Lung (tissue), 17 donors: ENCODE measurements at places on chromosomes 6 and 20.

GRCh38 chr6:3386374-3386857, 70.4 kb downstream of the SLC22A23 start:
- H3K27ac ChIP-seq, result no peak overlapping the region
- peaks cover 8% of the 10 kb centered on the region for H3K36me3 ChIP-seq
- H3K27me3 ChIP-seq, result no peaks in the 10 kb centered on the region
- H3K4me1 ChIP-seq, result peaks cover 14% of the 10 kb centered on the region
- no peak for DNase-seq

- H3K27me3 ChIP-seq, result no peaks in the 10 kb centered on the region
- no peaks in the 10 kb centered on the region for H3K4me1 ChIP-seq
- no peak overlapping the region for H3K4me3 ChIP-seq
- H3K27ac ChIP-seq, result no peak overlapping the region
Measured at GRCh38 chr6:146210406-146211083, 181.7 kb downstream of the GRM1 start.

- H3K27ac ChIP-seq, result no peak overlapping the region
- no peaks in the 10 kb centered on the region for H3K36me3 ChIP-seq
- no peaks in the 10 kb centered on the region for H3K4me1 ChIP-seq
- no peaks in the 10 kb centered on the region for H3K27me3 ChIP-seq
Measured at GRCh38 chr6:64777941-64778785, 928.9 kb downstream of the EYS start.

DNA sequence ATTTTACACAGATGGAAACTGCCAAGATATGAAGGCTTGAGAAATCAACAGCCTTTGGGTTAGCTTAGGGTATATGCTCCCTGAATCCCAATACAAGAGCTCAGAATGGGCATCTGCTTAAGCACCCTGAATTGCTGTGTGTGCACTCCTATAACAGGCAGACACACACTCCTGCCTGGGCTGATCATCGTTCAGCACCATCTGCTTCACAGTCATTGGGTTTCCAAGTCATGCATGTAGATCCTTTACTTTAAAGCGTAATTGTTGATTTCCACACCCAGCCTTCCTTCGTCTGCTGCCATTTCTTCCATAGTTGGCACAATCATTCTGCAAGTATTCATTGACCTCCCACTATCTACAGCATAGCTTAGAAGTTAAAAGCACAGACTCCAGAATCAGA, 263.5 kb downstream of the CBLN4 start:
- no peak for DNase-seq
- no peaks in the 10 kb centered on the region for H3K4me1 ChIP-seq
- H3K27ac ChIP-seq, result no peak overlapping the region
- H3K27me3 ChIP-seq, result no peaks in the 10 kb centered on the region
- H3K4me3 ChIP-seq, result no peak overlapping the region

DNA sequence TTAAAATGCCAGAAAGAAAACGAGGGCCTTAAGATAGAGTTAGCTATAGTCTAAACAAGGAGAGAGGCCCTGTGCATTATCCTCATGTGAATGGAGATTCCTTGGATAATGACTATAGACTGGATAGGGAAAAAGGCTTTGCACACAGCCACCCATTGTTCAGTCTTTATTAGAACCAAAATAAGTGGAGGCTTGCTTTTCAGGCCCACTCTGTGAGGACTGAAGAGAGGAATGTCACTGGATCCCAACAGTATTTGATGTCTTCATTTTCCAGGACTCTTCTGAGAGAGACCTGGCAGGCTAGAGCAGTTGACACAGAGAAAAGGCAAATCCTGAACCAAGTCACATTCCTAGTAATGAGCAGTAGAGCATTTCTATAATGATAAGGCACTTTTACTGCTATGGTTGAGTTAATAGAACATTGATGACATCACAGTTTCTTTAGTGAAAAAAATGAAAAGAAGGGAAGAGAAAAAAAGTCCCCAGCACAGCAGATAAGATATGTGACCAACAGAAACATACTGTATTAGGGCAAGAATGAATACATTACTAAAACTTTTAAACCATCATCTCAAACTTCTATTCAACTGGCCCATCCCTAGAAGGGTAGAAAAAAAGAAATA, 315.1 kb downstream of the EPHA7 start:
- no peak overlapping the region for H3K4me3 ChIP-seq
- no peaks in the 10 kb centered on the region for H3K36me3 ChIP-seq
- no peaks in the 10 kb centered on the region for H3K4me1 ChIP-seq

DNA sequence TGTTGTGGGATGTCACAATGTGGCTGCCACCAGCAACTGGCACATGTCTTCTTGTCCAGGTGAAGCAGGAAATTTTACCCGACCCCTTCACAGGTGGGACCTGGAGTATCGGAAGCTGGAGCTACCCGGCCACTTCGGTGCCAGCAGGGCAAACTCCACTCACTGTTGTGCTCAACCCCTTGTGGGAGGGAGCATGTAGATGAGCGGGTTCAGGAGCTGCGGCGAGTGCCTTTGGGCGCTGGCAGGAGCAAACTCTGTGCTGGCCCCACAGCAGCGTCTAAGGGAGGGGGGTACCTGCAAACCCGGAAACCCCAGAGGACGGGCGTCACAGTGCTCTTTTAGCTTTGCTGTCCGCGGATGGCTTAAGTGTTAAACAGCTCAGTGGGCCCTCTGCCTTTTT, 20.7 kb upstream of the SULF2 start:
- DNase-seq, result no peak
- H3K4me1 ChIP-seq, result no peaks in the 10 kb centered on the region
- H3K4me3 ChIP-seq, result no peak overlapping the region
- peaks cover 6% of the 10 kb centered on the region for H3K27me3 ChIP-seq
- no peak overlapping the region for H3K27ac ChIP-seq
- H3K36me3 ChIP-seq, result no peaks in the 10 kb centered on the region

GRCh38 chr6:33064723-33065122, 8.7 kb downstream of the HLA-DPA1 start:
- H3K27me3 ChIP-seq, result peaks cover 4% of the 10 kb centered on the region
- H3K27ac ChIP-seq, result no peak overlapping the region
- no peak for DNase-seq
- H3K36me3 ChIP-seq, result no peaks in the 10 kb centered on the region

DNA sequence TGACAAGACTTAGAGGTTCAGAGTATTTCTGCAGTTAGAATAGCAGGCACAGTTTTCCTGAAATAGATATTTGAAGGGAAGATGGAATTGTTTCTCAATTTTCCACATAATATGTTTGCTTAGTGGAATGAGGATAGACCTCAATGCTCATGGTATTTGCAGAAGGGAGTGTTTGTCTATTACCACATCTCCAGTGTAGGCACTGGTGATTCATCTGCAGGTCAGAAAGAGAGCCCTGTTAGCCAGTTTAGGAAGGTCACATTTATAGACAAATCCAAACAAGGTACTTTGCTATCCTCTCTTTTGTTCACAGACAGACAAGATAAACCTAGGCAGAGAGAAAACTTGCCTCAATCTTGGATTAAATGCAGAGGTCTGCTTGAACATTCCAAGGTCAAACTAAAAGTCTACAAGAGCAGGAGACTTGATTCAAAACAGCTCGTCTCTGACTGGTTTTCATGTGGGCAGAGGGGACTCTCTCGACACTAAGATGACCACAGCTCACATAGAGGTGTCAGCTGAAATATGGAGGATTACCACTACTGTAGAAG, 22.8 kb downstream of the ISM1 start:
- DNase-seq, result no peak
- H3K27ac ChIP-seq, result no peak overlapping the region
- H3K36me3 ChIP-seq, result no peaks in the 10 kb centered on the region
- H3K4me3 ChIP-seq, result no peak overlapping the region
- H3K4me1 ChIP-seq, result no peaks in the 10 kb centered on the region
- no peaks in the 10 kb centered on the region for H3K27me3 ChIP-seq

- no peak overlapping the region for H3K4me3 ChIP-seq
- peaks cover 5% of the 10 kb centered on the region for H3K36me3 ChIP-seq
- no peaks in the 10 kb centered on the region for H3K27me3 ChIP-seq
- peaks cover 14% of the 10 kb centered on the region for H3K4me1 ChIP-seq
- no peak for DNase-seq
Measured at GRCh38 chr6:87702589-87702945, 534 bp upstream of the AKIRIN2 start.

GRCh38 chr6:105430685-105431084, 27.8 kb upstream of the PREP start:
- H3K4me1 ChIP-seq, result no peaks in the 10 kb centered on the region
- no peak overlapping the region for H3K4me3 ChIP-seq
- DNase-seq, result no peak
- H3K36me3 ChIP-seq, result no peaks in the 10 kb centered on the region
- no peaks in the 10 kb centered on the region for H3K27me3 ChIP-seq

DNA sequence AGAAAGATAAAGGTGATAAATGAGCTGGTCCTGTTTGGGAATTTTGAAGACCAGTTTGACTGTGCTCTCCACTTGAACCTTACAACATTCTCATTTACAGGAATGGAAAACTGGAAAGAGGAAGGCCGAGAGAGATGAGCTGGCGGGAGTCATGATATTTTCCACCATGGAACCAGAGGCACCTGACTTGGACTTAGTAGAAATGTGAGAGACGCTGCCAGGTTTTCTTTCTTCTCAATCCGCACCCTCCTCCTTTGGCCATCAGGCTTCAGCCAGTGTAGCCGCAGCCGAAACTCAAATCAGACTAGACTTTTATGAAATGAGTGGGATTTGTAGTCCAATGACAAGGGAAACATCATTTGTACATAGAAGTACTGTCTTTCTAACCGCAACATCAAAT, 54.7 kb upstream of the SYNJ2 start:
- no peak overlapping the region for H3K4me3 ChIP-seq
- H3K27me3 ChIP-seq, result no peaks in the 10 kb centered on the region
- DNase-seq, result no peak
- H3K4me1 ChIP-seq, result no peaks in the 10 kb centered on the region

DNA sequence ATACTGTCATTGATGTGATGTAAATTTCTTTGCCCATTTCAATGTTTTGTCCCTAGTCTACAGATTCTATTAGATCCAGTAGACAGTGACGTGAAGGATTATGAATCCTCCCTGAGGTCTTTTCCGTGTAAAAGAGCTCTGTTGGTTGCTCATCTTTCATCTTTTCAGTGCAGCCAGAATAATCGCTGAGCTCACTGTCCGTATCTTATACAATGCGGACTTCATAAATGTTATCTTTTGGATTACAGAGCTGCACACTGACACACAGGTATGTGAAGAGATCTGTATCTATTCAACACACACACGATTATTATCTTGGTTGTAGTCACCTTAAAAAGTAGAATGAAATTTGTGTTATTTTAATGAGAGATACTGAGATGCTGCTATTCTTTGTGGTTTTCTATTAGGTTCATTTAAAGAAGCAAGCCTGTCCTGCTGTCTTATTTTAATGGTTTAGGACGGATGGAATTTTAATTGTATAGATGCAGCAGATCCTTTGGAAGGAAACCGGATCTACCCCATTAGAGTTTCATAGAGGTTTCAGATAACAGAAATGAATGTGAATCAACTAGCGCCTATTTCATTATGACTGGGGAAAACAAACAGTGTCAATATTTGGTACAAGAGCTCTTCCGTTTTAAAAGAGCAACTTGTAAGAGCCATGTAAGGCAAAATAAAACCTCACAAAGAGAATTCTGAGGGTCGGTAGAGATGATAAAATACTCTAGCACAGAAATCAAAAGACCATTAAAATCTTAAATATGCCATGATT, 79.4 kb downstream of the BMP6 start:
- no peak overlapping the region for H3K4me3 ChIP-seq
- no peaks in the 10 kb centered on the region for H3K36me3 ChIP-seq
- DNase-seq, result no peak
- H3K27me3 ChIP-seq, result no peaks in the 10 kb centered on the region
- no peak overlapping the region for H3K27ac ChIP-seq
- peaks cover 7% of the 10 kb centered on the region for H3K4me1 ChIP-seq

DNA sequence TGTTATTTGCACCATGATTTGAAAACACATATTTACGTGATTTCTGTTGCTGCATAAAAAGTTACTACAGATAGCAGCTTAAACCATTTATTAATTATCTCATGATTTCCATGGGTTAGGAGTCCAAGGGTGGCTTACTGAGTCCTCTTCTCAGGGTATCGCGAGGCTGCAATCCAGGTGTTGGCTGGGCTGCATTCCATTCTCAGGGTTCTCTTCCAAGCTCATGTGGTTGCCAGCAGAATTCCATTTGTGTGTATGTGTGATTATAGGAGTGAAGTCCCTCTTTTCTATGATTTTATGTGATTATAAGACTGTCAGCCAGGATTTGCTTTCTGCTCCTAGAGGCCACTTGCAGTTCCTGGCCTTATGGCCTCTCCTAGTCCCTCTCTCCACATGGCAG, 135.1 kb downstream of the FAM83B start:
- H3K4me1 ChIP-seq, result no peaks in the 10 kb centered on the region
- H3K27ac ChIP-seq, result no peak overlapping the region
- DNase-seq, result no peak
- no peak overlapping the region for H3K4me3 ChIP-seq
- H3K27me3 ChIP-seq, result no peaks in the 10 kb centered on the region

DNA sequence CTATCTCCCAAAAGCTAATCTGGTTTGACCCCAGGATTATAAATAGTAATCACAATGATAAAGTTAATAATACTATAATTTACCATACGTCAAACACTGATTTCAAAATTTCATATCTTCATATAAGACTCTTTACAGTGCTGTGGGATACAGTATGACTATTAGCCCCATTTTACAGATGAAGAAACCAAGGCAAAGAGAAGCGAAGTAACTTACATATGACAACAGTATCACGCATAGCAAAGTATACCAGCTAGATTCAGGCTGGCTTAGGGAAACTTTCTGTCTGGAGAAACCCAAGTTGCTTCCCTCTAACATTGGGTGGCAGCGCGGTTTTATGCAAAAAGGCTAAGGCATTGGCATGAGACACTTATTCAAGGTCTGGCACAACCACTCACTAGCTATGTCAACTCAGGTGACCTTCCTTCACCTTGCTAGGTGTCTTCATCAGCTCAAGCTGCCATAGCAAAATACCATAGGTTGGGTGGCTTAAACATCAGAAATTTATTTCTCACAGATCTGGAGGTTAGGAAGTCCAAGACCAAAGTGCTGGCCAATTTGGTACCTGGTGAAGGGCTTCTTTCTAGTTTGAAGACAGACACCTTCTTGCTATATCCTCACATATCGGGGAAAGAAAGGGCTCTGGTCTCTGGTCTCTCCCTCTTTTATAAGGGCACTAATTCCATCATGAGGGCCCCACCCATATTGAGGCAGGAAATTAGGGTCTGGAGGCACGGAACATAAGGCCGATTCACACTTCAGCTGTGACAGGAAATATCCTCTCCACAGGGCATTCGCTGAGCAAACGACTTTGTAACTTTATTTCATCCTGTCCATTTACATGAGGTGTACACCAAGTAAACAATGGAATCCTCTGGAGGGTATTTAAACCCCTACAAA, 22.4 kb upstream of the UTRN start:
- no peaks in the 10 kb centered on the region for H3K27me3 ChIP-seq
- peak overlapping the region; percentile 14 for H3K27ac ChIP-seq

DNA sequence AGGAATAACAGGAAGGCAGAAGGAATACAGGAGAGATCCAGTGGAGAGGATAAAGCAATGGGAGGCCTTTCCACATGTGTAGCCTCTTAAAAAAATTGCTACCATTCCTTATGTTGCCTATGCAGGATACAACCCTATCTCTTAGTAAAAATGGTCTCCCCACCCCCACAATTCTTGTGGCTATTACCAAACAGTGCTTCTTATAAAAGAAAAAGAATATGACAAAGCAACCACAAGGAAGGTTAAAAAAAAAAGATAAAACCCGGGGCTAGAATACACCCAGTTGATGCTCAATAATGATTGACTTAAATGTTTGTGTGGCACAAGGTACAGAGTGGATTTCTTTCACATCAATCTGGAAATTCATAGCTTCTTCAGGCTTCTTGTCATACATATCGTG, 250.9 kb downstream of the HIVEP2 start:
- no peak overlapping the region for H3K4me3 ChIP-seq
- H3K36me3 ChIP-seq, result no peaks in the 10 kb centered on the region
- H3K27me3 ChIP-seq, result no peaks in the 10 kb centered on the region
- H3K4me1 ChIP-seq, result peaks cover 5% of the 10 kb centered on the region
